ENCODE measurements at places on chromosomes 16 and 17.

- peak; percentile 75 for DNase-seq
Measured at GRCh38 chr17:49779739-49780231, 8.7 kb upstream of the KAT7 start.

GRCh38 chr16:67667453-67667816, 821 bp downstream of the C16orf86 start:
- no peak for DNase-seq

- no peak for DNase-seq
Measured at GRCh38 chr16:75035410-75035968, 36.7 kb downstream of the ZNRF1 start.

GRCh38 chr16:2056681-2057407, 9.1 kb downstream of the TSC2 start:
- DNase-seq: no peak

DNA sequence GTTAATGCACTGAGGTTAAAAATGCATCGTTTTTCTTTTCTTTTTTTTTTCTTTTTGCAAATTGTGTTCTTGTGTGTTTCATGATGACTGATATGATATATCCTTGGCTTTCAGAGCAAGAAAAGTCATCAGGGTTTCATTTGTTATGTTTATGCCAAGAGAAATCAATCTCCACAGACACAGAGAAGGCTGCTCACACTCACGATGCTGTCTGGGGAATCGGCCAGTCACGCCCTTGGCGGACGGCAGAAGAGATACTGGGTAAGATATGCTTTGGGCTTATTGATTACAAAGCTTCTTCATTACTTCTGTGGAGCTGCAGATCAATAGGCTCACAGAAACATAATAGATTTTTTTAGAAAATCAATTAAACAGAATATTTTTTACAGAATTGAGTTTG, 42.2 kb upstream of the TNRC6C start:
- DNase-seq: no peak
